ENCODE measurements at places on chromosomes 5 and 9. TPM values are rescaled to one million over a fixed set of nuclear protein-coding genes. Genes with fewer than 3 reads are reported as not detected.

GRCh38 chr5:90251447-90251846 lies 158.1 kb downstream of the CETN3 start:
- DNase-seq = no peak

DNA sequence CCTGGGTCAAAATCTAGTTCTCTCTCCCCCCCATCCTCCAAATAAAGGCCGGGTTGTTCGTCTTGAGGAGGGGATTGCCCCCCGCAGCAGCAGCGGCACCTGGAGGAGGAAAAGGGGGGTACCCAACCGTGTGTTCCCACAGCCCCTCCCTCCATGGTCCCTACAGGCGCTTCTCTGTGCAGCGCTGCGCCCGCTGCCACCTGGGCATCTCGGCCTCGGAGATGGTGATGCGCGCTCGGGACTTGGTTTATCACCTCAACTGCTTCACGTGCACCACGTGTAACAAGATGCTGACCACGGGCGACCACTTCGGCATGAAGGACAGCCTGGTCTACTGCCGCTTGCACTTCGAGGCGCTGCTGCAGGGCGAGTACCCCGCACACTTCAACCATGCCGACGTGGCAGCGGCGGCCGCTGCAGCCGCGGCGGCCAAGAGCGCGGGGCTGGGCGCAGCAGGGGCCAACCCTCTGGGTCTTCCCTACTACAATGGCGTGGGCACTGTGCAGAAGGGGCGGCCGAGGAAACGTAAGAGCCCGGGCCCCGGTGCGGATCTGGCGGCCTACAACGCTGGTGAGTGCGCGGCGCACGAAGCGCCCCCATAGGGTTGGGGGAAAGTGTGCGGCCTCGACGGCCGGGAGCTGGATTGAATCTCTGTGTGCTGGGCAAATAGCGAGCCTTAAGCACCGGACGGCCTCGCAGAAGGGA lies 3.5 kb downstream of the LHX2 start:
- no peak for DNase-seq

DNA sequence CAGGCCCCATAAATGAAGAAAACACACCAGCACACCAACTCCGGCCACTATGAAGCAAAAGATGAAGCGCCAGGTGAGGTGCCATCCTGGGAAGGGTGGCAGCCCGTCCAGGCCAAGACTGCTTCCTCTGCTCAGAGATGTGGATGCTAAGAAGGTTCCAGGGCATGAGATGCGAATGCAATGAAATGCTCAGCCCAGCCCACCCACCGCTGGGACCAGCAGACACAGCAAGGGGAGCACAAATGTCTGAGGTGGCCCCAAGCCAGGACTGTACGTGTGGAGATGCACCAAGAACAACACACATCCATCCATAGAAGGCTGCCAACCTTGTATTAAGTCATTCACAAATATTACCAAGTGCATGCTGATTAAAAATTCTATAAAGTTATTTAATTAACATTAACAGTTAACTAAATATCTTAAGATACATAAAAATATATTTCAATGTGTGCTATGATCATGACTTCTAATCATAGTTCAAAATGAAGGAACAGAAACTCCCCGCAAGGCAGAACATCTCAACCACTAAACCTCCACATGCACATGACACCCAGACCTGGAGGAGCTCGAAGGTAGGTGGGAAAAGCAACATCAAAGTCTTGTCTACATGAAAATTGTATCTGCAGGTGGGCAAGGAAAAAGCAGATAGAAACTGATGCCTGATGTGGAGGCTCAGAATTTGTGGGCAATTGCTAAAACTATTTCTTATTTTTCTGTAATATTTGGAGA lies 43.7 kb downstream of the BICD2 start:
- DNase-seq = no peak

DNA sequence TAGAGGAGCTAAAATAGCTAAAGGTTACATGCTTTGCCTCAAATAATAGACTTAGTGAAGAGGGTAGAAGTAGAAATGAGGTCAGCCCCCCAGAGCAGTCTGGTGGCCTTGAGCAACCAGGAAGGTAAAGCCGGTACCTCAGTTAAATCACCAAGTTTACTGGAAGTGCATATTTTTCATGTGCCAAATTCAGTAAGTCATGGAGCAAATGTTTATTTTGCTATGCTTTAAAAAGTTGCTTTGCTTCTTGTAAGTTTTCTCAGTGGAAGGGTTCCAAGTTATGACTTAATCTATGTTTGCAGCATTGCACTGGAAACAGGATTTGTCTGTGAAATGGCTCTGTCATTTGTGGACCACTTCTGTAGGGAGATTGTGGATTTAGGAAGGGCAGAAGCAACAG lies 256.7 kb downstream of the ARRDC3 start:
- no peak for DNase-seq

DNA sequence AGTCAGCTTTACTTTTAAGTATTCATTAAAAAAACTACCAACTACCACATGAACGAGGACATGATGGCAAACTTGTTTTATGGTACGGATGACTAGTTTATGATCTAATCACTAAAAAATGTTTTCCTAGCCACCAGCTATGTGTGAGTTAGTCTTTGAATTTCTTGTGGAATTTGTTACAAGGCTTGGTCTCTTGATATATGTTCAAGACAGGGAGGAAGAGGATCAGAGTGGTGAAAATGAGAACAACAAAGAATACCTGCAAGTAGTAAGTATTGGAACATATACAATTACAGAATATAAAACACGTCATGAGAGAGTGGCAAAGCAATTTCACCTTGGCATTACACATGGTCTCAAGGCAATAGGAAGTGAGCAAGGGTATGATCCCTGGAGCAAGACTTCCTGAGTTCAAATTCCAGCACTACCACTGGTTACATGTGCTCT lies 548.6 kb upstream of the TLE4 start:
- no peak for DNase-seq

GRCh38 chr9:83583151-83584014 lies 39.6 kb upstream of the IDNK start:
- peak; percentile 53 for DNase-seq

GRCh38 chr5:90940227-90940995 lies 381.8 kb downstream of the ADGRV1 start:
- DNase-seq = no peak

GRCh38 chr5:160968480-160968879 lies 116.5 kb upstream of the ATP10B start:
- DNase-seq = no peak

DNA sequence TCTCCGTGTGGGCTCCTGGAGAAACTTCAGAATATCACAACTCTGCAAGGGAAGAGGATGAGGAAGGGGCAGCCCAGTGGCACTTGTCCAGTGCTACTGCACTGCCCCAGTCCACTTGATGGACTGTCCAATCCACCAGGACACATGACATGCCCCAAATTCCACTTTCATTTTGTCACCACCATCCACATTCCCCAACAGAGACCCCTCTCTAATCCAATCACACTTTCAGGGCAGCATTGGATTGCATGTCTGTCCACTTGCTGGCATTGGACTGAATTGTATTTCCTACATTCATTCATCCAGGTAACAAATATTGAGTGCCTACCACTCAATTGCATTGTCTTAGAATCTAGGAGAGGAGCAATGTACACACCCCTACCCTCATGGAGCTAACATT lies 14.8 kb downstream of the HBEGF start:
- DNase-seq = no peak

DNA sequence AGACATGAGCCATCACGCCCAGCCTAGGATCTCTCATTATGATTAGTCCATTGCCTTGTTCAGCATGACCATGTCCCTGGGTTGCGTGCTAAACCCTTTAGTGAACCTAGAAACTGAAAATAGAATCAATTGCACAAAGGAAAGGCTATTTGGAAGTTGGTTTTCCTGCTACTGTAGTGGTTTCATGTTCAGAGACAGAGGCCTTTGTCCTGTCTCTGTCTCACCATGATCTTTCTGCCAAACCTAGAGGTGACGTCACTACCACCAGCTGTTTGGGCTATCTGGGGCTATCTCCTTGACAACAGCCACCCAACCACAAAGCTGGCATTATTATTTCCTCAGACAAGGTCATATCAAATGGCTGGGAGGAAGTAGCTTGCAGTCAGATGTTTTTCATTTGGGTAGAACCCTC lies 4.0 kb upstream of the CDK5RAP2 start:
- no peak for DNase-seq

GRCh38 chr5:122195802-122196394 lies 66.6 kb downstream of the ZNF474 start:
- no peak for DNase-seq

Gene PCA3
- total RNA-seq = not detected

Gene ADGRD2
- not detected for total RNA-seq

Gene ACER2
- 2.5 TPM for total RNA-seq

Gene P4HA2
- total RNA-seq = 41.0 TPM

Gene PCDHGA3
- total RNA-seq = 0.11 TPM

Gene TLR4
- not detected for total RNA-seq
